ENCODE measurements at places on chromosomes 3 and 15.

DNA sequence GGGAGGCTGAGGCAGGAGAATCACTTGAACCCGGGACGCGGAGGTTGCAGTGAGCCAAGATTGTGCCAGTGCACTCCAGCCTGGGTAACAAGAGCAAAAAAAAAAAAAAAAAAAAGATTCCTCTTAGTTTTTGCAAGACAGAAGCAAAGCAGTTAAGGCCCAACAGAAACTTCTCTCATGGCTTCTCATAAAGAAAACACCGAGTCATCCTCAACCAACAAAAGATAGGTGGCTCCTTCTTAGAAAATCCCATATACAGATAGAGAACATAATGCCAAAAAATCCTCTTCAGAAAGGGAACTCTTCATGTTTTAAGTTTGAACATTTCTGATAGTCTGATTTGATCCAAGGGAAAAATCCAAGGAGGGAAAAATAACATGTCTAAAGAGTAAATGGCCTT lies 12.5 kb upstream of the SKIL start:
- no peak for DNase-seq

- DNase-seq = no peak
Observed at GRCh38 chr3:195035345-195036202, 235.4 kb downstream of the XXYLT1 start.

GRCh38 chr3:110564674-110565073 lies 506.9 kb upstream of the NECTIN3 start:
- no peak for DNase-seq

GRCh38 chr3:42493798-42494151 lies 8.7 kb upstream of the VIPR1 start:
- no peak for DNase-seq

DNA sequence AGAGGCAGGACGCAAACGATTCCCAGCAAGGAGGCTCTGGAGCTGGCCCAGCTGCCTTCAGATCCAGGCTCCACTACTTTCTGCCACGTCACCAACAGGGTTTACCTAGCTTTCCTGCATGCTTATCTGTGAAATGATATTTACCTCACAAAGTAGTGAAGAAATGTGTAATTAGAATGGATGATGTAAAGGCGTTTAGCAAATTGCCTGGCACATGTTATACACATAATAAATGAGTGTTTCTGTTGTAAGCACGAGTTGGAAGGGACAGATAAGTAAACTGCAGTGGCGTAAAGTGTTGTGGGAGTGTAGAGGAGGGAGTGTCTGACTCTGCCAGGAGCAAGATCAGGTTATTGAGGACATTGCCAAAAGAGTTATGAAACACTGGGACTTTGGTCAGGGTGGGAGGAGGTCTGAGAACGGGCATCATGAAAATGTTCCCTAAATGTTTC lies 3.5 kb upstream of the CHAC1 start:
- no peak for DNase-seq

- no peak for DNase-seq
Observed at GRCh38 chr15:69389426-69389825, 24.7 kb upstream of the KIF23 start.

- DNase-seq = no peak
Observed at GRCh38 chr15:72778796-72779195, 4.8 kb downstream of the ADPGK start.

GRCh38 chr3:105904678-105905284 lies 36.0 kb upstream of the CBLB start:
- no peak for DNase-seq
